Neural progenitor cell (in vitro differentiated cells): ENCODE measurements at places on chromosomes 12 and 14. TPM values are rescaled to one million over a fixed set of nuclear protein-coding genes. Genes with fewer than 3 reads are reported as not detected.

DNA sequence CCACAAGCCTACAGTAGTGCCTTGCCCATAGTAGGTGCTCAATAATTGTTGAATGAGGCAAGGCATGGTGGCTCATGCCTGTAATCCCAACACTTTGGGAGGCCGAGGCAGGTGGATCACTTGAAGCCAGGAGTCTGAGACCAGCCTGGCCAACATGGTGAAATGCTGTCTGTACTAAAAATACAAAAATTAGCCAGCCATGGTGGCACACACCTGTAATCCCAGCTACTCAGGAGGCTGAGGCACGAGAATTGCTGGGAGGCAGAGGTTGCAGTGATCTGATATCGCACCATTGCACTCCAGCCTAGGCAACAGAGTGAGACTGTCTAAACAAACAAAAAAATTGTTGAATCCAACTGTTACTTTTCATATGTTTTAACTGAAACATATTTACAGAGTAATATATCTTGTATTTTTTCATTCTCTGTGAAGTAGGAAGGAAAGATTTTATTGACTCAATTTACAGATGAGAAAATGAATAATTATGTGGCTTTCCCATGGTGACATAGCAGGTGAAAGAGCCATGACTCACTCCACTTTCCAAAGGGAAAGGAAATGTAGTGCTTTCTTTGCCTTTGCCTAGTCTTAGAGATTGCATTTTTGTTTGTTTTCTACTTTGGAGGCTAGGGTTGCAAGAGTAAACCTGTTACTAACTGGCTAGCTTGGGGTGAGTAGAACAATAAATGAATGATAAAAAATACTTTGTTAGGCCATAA lies 95.4 kb upstream of the SLC38A4 start:
- H3K27ac ChIP-seq = no peak overlapping the region
- H3K4me1 ChIP-seq = peaks cover 6% of the 10 kb centered on the region
- DNase-seq = no peak
- no peaks in the 10 kb centered on the region for H3K27me3 ChIP-seq
- H3K36me3 ChIP-seq = no peaks in the 10 kb centered on the region

GRCh38 chr12:116123451-116124258 lies 153.8 kb downstream of the MED13L start:
- H3K4me1 ChIP-seq = peaks cover 53% of the 10 kb centered on the region
- H3K27ac ChIP-seq = peak overlapping the region; percentile 9
- peak; percentile 86 for DNase-seq
- H3K27me3 ChIP-seq = no peaks in the 10 kb centered on the region

Gene RNF212B
- 0.50 TPM in 1 of 2 replicates, not detected in the other for total RNA-seq

- no peaks in the 10 kb centered on the region for H3K36me3 ChIP-seq
- H3K4me3 ChIP-seq = no peak overlapping the region
- H3K4me1 ChIP-seq = no peaks in the 10 kb centered on the region
- no peak for DNase-seq
- H3K27ac ChIP-seq = no peak overlapping the region
Measured at GRCh38 chr12:22576473-22576872, 32.1 kb upstream of the C2CD5 start.

Gene OR4Q3
- not detected in 2 replicates for total RNA-seq

DNA sequence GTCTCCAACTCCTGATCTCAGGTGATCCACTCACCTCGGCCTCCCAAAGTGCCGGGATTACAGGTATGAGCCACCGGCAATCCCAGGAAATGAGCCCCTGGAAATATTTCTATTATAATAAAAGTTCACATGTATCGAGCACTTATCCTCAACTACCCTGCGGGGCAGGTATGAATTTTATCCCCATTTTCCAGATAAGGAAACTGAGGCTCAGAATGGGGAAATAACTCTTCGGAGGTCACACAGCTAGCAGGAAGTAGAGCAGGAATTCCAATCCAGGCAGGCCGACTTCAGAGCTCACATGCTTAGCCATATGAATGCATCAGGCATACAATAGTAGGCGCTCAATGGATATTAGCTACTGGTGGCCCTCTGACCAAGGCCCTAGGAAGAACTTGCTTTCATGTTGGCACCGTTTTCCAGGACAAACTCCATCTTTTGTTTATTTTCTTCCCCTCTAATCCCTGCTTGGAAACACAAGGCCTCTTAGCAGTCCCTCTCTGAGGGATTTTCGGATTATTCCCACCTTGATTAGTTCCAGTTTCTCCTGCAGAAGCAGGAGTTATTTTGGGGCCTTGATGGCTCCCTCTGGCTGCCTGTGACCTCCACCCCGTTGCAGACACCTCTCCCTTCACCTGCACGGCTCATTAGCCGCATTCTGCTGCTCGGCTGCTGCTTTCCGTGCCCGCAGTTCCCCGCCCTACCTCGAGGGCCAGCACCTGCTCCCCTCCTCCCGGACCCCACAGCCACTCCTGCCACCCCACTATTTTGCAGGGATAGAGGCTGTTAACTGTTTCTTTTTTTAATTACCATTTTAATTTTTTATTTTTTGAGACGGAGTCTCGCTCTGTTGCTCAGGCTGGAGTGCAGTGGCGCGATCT lies 18.7 kb upstream of the POP5 start:
- DNase-seq = peak; percentile 53
- H3K27ac ChIP-seq = no peak overlapping the region
- H3K4me3 ChIP-seq = no peak overlapping the region
- peaks cover 17% of the 10 kb centered on the region for H3K4me1 ChIP-seq

Gene SAMD15
- total RNA-seq = 2.2 and 2.4 TPM in 2 replicates

GRCh38 chr14:98721061-98721460 lies 550.9 kb downstream of the BCL11B start:
- H3K36me3 ChIP-seq = no peaks in the 10 kb centered on the region
- no peaks in the 10 kb centered on the region for H3K27me3 ChIP-seq
- DNase-seq = no peak
- no peak overlapping the region for H3K27ac ChIP-seq

- no peaks in the 10 kb centered on the region for H3K4me1 ChIP-seq
- H3K27ac ChIP-seq = no peak overlapping the region
- H3K4me3 ChIP-seq = no peak overlapping the region
- no peaks in the 10 kb centered on the region for H3K36me3 ChIP-seq
- no peaks in the 10 kb centered on the region for H3K27me3 ChIP-seq
Measured at GRCh38 chr14:47626151-47627035, 49.0 kb downstream of the MDGA2 start.

DNA sequence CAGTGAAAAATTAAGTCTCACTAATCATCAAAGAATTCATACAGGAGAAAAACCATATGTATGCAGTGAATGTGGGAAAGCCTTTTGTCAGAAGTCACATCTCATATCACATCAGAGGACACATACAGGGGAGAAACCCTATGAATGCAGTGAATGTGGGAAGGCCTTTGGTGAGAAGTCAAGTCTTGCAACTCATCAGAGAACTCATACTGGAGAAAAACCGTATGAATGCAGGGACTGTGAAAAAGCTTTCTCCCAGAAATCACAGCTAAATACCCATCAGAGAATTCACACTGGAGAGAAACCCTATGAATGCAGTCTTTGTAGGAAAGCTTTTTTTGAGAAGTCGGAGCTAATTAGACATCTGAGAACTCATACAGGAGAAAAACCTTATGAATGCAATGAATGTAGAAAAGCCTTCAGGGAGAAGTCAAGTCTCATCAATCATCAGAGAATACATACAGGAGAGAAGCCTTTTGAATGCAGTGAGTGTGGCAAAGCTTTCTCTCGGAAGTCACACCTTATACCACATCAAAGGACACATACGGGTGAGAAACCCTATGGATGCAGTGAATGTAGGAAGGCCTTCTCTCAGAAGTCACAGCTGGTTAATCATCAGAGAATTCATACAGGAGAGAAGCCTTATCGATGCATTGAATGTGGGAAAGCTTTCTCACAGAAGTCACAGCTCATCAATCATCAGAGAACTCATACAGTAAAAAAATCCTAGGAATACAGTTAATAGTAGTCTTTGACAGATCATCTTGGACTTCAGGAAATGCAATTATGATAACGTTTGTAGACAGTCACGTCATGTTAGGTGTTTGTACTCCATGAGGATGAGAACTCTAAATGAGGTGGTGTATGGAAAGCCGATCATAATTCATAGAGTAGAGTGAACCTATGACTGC lies 21.1 kb downstream of the ZNF84 start:
- H3K27me3 ChIP-seq = peaks cover 3% of the 10 kb centered on the region
- H3K4me1 ChIP-seq = no peaks in the 10 kb centered on the region
- no peak for DNase-seq
- peaks cover 72% of the 10 kb centered on the region for H3K36me3 ChIP-seq

DNA sequence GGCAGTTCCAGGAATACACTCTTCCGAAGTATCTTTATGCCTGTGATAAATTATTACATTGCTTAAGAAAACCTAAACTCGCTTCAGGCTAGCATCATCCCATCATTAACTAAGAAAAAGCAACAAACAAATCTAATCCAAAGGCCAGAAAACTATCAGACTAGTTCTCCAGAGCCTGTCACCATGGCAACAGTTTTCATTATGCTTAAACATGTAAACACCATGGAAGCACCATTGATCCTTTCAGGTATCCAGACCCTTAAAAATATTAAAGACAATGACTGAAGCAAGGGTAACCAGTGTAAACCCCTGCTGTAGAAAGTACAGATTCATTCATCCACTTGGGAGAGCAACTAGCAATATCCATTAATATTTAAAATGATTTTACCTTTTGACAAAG lies 9.8 kb downstream of the DAD1 start:
- peaks cover 7% of the 10 kb centered on the region for H3K36me3 ChIP-seq
- peak; percentile 40 for DNase-seq
- no peaks in the 10 kb centered on the region for H3K4me1 ChIP-seq
- no peak overlapping the region for H3K27ac ChIP-seq

GRCh38 chr12:95805864-95806671 lies 15.5 kb upstream of the NTN4 start:
- no peaks in the 10 kb centered on the region for H3K36me3 ChIP-seq
- DNase-seq = no peak
- H3K27ac ChIP-seq = no peak overlapping the region
- H3K4me1 ChIP-seq = no peaks in the 10 kb centered on the region
- H3K4me3 ChIP-seq = no peak overlapping the region

DNA sequence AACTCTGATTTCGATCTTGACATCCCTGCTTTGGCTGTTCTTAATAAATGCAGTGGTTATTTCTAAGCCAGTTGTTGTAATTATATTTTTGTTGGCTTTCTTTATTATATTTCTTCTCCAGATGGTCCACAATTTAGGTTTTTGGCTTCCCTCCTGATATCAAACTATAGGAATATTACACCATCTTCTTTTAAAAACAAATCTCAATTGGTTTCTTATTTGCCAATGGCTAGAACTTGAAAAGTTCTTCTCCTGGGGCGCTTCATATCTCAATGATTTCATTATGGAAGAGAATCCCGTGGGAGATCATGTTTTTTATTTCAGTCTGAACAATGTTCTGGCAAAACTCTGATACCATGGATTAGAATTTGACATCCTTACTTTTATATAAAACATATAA lies 292.3 kb downstream of the FLRT2 start:
- DNase-seq = no peak
- no peaks in the 10 kb centered on the region for H3K36me3 ChIP-seq
- H3K27me3 ChIP-seq = no peaks in the 10 kb centered on the region
- peaks cover 20% of the 10 kb centered on the region for H3K4me1 ChIP-seq
- H3K4me3 ChIP-seq = no peak overlapping the region

DNA sequence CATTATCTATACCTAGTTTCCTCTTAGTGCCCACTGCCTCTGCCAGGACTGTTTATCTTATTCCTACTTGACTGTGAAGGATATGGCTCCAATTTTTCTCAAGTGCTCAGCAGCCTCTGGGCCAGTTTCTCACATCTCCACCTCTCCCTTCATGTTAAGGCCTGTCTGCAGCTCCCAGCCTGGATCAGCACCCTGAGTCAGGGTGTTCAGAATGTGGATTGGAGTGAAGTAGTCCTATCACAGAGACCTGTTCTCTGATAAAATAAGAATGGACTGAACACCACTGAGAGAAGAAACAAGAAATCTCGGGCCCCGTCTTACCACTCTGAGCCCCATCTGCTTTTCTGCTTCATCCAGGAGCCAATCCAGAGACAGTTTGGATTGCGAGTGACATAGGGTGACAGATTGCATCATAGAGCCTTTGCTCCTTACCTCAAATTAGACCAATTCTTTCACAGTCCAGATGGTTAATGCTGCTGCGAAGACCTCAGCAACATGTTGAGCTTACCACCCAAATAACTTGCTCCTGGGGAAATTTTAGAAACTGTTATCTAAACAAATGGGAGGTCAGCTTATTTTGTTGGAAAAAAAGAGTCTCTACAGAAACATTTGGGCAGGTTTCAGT lies 473.1 kb downstream of the PDZRN4 start:
- no peaks in the 10 kb centered on the region for H3K4me1 ChIP-seq
- DNase-seq = no peak
- H3K27me3 ChIP-seq = no peaks in the 10 kb centered on the region
- H3K27ac ChIP-seq = no peak overlapping the region

Gene EML5
- 0.71 and 1.0 TPM in 2 replicates for total RNA-seq

GRCh38 chr12:1984759-1985158 lies 19.5 kb downstream of the DCP1B start:
- H3K4me3 ChIP-seq = no peak overlapping the region
- no peak overlapping the region for H3K27ac ChIP-seq
- no peaks in the 10 kb centered on the region for H3K4me1 ChIP-seq
- peaks cover 13% of the 10 kb centered on the region for H3K36me3 ChIP-seq
- H3K27me3 ChIP-seq = no peaks in the 10 kb centered on the region

DNA sequence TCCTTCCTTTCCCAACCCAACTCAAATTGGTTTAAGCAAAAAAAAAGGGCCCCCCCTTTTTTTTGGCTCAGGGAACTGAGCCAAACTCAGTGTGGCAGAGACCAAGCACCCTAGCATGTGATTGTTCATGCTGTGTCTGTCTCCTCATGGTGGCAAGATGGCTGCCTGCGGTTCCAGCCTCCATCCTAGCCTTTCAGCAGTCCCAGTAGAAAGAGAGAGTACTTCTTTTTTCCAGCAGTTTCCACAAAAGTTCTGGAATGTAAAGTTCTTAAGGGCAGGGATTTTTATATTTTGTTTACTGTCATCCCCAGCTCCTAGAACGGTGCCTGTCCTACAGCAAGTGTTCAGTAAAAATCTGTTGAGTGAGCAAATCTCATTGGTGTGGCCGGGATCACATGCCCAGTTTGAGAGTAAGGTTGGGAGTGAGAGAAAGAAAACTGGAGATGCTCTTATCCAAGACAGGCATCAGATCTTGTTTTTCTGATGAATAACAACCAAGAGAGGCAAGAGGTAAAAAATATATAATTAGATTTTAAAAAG lies 22.4 kb downstream of the CHST11 start:
- H3K36me3 ChIP-seq = no peaks in the 10 kb centered on the region
- H3K4me3 ChIP-seq = no peak overlapping the region
- peaks cover 11% of the 10 kb centered on the region for H3K4me1 ChIP-seq
- H3K27me3 ChIP-seq = no peaks in the 10 kb centered on the region
- H3K27ac ChIP-seq = no peak overlapping the region

DNA sequence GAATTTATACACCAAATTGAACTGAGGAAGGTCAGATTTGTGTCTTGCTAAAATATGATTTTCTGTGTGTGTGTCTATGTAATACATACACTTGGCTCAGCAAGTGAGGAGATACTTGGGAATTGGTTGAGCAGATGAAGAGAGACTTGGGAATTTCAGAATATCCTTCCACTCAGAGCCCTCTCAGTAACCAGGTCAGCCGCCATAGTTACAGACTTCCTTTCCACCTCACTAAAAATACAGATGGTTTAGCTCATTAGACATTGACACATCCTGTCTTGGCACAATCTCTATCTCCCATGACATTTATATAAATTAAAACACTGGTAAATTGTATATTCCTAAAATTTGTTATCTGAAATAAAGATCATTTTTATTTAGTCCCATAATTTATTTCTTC lies 15.9 kb downstream of the PIK3C2G start:
- H3K27me3 ChIP-seq = no peaks in the 10 kb centered on the region
- H3K27ac ChIP-seq = no peak overlapping the region
- no peak overlapping the region for H3K4me3 ChIP-seq
- H3K4me1 ChIP-seq = no peaks in the 10 kb centered on the region
- DNase-seq = no peak
